ENCODE measurements at places on chromosomes 12 and 14.

DNA sequence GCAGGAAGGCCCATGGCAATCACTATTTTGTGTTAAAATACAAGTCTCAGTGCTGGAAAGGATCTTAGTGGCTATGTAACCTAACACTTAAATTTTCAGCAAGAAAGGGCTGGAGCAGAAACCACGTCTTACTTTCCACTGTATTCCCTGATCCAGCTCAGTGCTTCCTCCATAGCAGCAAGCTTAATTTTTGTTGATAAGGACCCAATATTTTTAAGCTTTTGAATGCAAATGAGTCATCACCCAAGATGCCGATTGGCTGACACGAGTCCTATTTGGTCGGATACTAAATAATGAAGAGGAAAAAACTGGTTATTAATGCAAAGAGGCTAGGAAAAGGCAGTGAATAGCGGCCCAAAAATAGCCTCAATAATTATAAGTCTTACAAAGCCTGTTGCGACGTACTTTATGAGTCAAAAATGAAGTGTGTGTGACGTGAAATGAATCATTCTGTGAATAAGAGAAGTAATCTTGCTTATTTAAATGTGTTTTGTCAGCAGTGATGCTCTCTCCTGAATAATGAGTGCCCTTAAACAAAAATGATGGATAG lies 46.9 kb upstream of the IGF1 start:
- no peak for DNase-seq

DNA sequence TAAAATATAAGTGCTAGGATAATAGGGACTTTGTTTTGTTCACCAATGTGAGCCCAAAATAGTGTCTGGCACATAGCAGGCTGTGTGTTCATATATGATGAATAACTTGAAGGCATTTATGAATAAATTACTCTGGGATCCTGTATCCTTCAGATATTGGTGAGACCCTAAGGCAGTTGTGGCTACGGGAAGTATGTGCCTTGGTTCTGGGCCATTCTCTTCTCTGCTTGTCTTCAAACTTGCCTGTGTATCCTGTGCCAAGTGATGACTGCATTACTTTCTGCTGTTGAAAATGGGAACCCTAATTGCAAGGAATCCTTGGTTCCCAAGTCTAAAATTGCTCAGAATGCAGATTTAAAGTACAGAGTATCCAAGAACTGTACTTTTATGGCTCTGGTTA lies 67.6 kb upstream of the KTN1 start:
- DNase-seq: no peak

- DNase-seq: no peak
Measured at GRCh38 chr14:56562883-56563282, 16.7 kb upstream of the TMEM260 start.

DNA sequence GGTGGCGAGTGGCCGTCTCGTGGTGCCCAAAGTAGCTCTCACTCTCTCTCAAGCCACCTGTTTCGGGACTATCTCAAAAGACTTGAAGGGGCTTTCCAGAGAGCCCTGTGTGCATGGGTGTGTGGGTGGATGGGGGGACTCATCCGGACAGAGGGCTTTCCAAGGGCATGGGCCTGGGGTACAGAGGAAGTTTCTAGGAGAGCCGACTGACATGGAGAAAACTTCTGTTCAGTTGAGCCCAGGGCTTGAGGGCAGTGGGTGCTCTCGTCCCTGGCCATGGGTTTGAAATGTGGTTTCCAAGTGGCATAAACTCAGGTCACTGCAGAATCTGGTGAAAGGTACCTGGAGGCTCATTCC lies 47.4 kb upstream of the MEG3 start:
- DNase-seq: no peak

DNA sequence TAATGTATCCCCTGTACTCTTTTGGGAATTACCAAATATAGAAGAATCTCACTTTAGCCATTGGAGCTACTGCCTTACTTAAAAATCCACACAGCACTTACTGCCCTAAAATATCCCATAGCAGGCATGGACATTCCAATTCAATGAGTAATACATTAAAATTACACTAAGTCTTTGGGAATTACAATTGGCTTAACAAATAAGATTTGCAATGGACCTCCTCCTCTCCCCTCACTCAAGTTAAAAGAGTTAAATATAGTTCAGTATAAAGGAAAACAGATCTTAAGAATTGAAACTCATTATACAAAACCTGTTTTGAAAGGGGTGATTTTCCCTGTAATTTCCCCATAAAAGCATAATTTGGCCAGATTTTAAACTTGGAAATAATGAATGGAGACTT lies 477.1 kb downstream of the SLC16A7 start:
- no peak for DNase-seq

- DNase-seq: no peak
Measured at GRCh38 chr12:94286583-94287244, 138.3 kb downstream of the PLXNC1 start.
